Renal cortical epithelial cell (primary cell): ENCODE measurements at places on chromosomes 5 and 9. TPM values are rescaled to one million over a fixed set of nuclear protein-coding genes. Genes with fewer than 3 reads are reported as not detected.

GRCh38 chr5:161421067-161421466, 125.5 kb downstream of the GABRB2 start:
- no peak for DNase-seq

TUBB4B gene
- 153 and 288 TPM in 2 replicates for total RNA-seq

DNAJB5 gene
- 8.7 and 13.4 TPM in 2 replicates for total RNA-seq

SPINK6 gene
- total RNA-seq, result not detected in 2 replicates
